Activated CD8-positive, alpha-beta T cell treated with anti-CD3 and anti-CD28 coated beads, Interleukin-2, amount 10 ng/mL, durations not matched to agents 7 days and 5 days (primary cell): ENCODE measurements at places on chromosomes 2 and 18. TPM values are rescaled to one million over a fixed set of nuclear protein-coding genes. Genes with fewer than 3 reads are reported as not detected.
A peak's percentile ranks its signal among the peaks of the same experiment; 100 is the strongest.

The SLC4A3 gene
- not detected for total RNA-seq

The FBXO36 gene
- total RNA-seq: 1.0 TPM

The DUSP11 gene
- 25.6 TPM for total RNA-seq

DNA sequence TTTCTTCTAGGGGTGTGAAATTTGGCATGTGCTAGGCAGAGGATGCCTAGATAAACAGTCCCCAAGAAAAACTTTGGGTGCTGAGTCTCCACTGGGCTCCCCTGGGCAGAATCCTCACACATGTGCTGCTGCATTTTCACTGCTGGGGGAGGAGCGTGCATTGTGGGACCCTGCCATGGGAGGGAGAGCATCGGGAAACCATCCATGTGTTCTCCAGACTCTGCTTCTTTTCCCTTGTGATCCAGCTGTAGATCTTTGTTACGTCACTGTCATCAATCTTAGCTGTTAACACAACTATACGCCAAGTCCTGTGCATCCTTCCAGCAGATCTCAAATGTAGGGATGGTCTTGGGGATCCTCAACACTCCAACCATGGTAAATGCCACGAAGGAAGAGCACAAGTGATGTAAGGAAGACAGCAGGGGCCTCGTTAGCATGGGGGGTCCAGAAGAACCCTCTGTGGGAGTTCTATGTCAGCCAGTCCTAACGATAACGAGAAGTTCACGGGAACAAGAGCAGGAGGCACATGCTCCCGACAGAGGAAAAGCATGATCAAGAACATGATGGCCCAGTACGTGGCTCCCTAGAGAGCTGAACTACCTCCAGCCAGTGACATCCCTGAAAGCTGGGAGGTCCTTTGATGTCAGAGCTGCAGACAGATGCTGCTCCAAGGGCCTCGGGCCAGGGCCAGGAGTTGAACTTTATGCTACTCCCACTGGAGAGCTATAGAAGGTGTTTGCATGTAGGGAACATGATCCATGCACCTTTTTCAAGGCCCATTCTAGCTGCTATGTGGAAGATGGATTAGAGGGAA, 41.1 kb upstream of the NPAS2 start:
- peaks cover 5% of the 10 kb centered on the region for H3K27me3 ChIP-seq
- H3K36me3 ChIP-seq: no peaks in the 10 kb centered on the region
- H3K4me1 ChIP-seq: no peaks in the 10 kb centered on the region
- no peak overlapping the region for H3K4me3 ChIP-seq
- H3K27ac ChIP-seq: no peak overlapping the region

DNA sequence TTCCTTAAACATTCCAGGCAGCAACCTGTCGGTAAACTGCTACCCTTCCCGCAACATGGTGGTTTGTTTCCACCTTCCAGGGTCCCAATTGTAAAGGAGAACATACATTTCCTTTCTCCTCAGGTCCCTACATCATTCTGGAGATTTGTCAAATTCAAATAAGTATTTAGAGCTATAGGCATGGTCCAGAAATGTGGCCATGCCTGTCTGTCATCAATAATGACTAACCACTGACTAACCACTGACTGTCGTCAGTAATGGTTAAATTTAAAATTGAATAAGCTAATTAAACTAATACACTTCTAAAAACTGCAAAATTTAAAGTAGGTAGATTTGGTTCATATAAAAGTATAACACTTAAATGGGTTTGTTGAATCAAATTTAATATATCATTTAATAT, 984.0 kb upstream of the SLC39A10 start:
- no peaks in the 10 kb centered on the region for H3K36me3 ChIP-seq
- H3K4me1 ChIP-seq: no peaks in the 10 kb centered on the region
- no peak overlapping the region for H3K27ac ChIP-seq
- H3K4me3 ChIP-seq: no peak overlapping the region
- no peak for DNase-seq

DNA sequence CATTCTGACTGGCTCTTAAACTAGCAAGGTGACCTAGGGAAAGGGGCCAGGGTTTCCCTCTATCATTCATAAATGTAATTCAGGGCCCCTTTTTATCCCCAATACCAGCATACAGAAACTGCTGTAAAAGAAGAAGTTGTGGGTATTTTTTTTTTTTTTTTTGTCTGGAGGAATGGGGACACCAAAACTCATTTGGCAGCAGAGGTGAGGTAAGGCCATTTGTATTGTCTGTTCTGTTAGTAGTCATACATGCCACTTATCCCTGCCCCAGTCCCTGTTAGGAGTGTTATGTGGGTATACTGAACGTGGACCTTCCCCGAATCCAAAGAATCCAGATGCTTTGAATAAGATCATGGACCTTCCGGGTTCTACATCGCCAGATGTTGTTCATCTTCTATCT, 1.7 kb downstream of the SEPTIN2 start:
- H3K27me3 ChIP-seq: no peaks in the 10 kb centered on the region
- peak overlapping the region; percentile 100 for H3K27ac ChIP-seq
- peaks cover 69% of the 10 kb centered on the region for H3K4me1 ChIP-seq
- H3K36me3 ChIP-seq: peaks cover 57% of the 10 kb centered on the region

DNA sequence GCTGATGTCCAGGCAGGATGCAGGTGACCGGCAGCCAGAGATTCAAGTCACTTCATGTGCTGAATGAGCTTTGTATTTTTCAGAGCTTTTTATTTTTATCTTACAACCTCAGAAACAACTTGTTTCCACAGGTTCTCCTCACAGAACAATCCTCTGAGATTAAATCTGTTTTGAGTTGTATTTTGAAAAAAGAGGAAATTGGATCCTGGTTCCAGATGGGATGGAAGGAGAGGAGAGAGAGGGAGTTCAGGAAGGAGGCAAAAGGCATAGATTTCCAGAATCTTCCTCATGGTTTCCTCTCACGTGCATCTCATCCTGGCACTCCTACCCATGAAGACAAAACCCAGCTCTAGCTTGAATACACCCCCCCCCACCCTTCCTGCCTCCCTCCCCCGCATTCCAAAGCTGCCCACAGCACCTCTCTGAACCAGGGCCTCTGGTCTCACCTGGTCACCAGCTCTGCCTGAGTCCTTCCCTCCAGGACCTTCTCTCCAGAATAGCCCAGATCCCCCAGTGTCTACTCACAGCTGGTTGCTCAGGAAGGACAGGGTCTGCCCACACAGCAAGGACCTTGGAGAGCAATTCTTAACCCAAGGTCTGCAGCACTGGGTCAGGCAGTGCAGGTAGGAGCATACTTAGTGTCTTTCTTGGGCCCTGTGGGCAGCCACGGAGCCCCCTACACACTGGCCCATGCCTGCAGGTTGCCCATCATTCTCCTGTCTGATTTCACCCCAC, 104.7 kb downstream of the ZFP36L2 start:
- H3K27me3 ChIP-seq: no peaks in the 10 kb centered on the region
- H3K4me3 ChIP-seq: no peak overlapping the region
- peaks cover 28% of the 10 kb centered on the region for H3K4me1 ChIP-seq
- H3K27ac ChIP-seq: no peak overlapping the region
- H3K36me3 ChIP-seq: peaks cover 17% of the 10 kb centered on the region
- no peak for DNase-seq

GRCh38 chr2:238108423-238109183, 8.5 kb downstream of the ESPNL start:
- no peaks in the 10 kb centered on the region for H3K36me3 ChIP-seq
- DNase-seq: peak; percentile 62
- no peak overlapping the region for H3K4me3 ChIP-seq
- peaks cover 3% of the 10 kb centered on the region for H3K27me3 ChIP-seq
- H3K27ac ChIP-seq: peak overlapping the region; percentile 68
